Posterior vena cava (tissue), 2 donors: ENCODE measurements at places on chromosomes 6 and 20. TPM values are rescaled to one million over a fixed set of nuclear protein-coding genes. Genes with fewer than 3 reads are reported as not detected.

The GTF2H4 gene
- total RNA-seq, result 37.8 TPM

DNA sequence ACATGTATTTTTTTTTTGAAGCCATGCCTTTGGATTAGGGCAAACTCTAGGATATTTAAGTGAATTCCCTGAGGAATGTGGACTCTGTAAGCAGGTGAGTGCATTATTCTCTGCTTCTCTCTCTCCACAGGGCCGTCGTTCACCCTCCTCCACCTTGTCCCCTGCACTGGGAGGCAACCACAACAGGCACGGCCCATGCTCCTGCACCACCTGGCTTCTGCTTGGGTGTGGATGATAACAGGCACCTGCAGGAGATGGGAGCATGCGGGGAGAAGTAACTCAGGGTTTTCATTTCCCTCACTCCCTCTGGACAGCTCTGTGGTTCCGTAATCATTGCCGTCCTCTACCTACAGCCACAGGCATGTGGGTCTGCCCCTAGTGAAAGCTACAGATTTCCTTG lies 43.4 kb downstream of the HLA-C start:
- DNase-seq, result no peak

DNA sequence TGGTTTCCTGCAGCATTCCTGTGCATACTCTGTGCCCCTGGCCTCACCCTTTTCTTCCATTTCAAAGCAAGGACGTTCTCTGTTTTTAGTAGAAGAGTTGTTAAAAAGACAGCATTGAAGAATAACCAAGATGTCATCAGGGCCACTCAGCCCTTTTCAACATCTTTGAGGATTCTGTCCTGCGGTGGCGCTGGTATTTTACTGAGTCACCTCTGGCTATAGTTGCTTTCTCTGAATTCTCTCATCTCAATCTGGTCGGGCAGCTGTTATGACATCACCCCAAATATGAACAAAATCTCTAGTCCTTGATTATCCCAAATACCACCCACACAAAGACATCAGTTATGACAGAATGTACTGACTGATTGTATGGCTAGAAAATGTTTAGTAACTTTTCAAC lies 204.2 kb downstream of the GRIK2 start:
- no peak for DNase-seq

The SNAI1 gene
- total RNA-seq, result 8.6 TPM

DNA sequence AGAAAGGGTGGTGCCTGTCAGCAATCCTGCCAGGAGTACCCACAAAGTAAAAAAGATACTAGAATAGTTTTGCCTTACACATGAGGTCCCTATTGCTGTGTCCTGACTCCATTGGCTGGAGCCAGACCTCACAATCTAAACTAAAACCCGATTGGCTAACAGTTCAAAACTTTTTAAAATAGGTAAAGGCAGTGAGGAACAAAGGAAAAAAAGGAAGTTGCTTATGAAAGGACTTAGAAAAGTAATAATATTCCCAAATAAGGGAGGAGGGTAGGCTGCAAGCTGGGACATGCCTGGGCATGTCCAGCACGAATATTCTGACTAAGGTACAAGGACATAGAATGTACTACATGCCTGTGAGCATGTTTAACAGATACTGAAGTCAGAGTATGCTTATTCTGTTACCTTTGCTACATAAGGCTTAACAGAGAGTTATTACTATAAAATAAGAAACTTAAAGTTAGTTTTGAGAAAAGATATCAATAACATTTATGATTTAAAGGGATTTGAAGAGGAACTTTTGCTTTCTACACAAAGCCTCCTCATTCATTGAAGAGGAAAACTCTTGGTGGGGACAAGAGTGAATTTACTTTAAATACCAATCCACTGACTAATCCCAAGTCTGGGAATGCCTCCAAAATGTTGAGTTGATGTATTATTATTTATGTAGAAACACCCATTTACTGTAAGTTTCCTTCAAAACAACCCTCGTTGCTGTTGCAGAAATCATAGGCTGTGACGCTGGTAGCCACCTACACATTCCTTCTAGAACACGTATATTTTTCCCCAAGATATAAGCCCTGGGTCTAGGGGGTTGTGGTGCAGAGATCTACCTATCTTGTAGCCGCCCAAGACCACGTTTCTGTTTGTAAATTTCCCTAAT lies 8.2 kb upstream of the MTHFD1L start:
- DNase-seq, result no peak

The XPO5 gene
- 18.4 TPM for total RNA-seq

The MYCT1 gene
- total RNA-seq, result 13.6 TPM

The BTN1A1 gene
- not detected for total RNA-seq

DNA sequence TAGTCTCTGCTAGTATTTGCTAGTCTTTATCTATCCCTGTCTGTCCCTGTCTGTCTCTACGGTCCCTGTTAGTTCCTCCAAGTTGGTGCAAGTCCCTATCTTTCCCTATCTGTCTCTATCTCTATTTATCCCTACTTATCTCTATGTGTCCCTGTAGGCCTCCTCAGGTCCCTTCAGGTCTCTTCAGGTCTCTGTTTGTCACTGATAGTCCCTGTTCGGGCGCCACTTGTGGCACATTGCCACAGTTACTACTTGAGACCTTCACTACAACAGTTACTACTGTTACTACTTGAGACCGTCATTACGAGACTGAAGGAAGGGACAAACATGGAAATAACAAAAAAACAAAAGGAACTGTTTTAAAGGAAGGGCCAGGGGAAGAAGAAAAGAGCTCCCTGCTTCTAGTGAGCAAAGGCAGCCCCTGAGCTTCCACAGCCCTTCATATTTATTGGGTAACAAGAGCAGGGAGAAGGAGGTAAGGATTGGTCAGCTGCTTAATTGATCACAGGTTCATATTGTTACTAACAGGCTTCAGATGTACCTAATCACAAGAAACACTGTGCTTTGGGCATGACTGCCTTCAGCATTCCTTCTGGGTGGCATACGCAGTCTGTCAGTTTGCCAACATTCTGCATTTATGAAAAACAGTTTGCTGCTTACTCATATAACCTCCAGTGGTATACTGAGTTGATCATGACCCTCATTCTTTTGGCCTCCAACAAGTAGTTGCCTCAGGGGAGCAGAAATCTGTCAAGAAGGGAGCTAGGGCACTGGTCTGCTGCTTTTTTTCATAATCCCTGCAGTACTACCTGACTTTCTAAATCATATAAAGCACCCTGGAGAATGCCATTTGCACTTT lies 8.4 kb downstream of the EPB41L2 start:
- no peak for DNase-seq

DNA sequence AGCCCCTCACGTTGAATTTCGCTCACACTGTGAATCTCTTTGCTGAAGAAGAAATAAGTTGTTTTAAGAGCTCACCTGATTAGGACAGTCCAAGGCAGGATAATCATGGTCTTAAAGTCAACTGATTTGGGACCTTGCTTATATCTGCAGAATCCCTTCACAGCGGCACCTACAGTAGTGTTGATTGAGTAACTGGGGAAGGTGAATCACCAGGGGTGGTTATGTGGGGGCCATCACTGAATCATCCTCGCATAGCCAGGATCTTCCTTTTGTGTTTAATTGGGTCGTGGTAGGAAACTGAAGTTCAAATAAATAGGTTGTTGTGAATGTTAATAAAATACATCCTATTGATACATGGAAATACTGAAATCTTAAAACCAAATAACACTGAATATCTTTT lies 20.2 kb upstream of the MICA start:
- no peak for DNase-seq

DNA sequence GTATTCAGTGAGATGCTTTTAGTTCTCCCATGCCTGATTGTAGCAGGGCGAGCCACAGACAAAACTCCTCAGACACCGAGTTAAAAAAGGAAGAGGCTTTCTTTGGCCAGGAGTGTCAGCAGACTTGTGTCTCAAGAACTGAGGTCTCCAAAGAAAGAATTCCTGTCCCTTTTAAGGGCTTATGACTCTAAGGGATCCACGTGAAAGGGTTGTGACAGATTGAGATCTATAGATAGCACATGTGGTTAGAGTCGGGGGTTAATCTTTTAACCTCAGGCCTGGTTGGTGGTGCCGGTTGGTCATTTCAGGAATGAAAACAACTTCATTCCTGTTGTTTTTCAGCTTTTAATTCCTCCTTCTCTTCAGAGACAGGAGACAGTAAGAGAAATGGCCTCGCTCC lies 168.8 kb upstream of the GRIK2 start:
- no peak for DNase-seq

The ALDH8A1 gene
- 1.0 TPM for total RNA-seq

- no peak for DNase-seq
Measured at GRCh38 chr6:16749516-16750485, 11.5 kb downstream of the ATXN1 start.

The NDUFAF4 gene
- 32.2 TPM for total RNA-seq

The CST5 gene
- total RNA-seq, result not detected

DNA sequence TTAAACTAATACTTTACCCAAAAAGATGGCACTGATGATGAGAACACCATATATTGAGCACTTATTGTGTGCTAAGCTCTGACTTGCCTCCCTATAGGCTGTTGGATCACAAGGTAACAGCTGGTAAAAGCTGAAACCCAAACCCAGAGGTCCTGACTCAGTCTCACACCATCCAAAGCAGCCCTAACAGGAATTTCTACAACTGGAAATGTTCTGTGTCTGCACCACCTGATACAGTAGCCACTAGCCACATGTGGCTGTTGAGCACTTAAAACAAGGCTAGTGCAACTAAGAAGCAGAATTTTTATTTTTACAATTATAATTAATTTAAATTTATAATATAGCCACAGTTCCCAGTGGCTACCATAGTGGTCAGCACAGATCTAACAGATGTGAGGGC lies 15.6 kb upstream of the MATN4 start:
- no peak for DNase-seq

The VGLL2 gene
- total RNA-seq, result not detected

GRCh38 chr6:159233365-159234101 lies 64.3 kb downstream of the FNDC1 start:
- DNase-seq, result no peak

DNA sequence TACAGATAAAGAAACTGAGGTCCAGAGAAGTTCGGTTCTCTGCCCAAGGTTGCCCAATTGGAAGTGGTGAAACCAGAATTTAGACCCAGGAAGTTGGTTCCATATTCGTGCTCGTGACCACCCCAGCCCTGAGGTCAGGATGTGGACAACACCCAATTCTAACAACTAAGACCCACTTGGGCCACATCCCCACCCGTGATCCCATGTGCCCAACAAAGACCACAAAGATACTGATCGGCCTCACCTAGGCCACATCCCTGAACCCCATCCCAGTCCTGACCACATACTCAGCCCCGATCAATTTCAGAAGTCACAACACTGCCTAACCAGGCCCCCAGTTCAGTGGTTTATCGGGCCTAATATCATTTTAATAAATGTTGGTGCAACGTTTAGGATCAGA lies 138.4 kb downstream of the PREX1 start:
- DNase-seq, result no peak

The LBP gene
- 4.8 TPM for total RNA-seq

GRCh38 chr6:28696682-28697081 lies 171.0 kb downstream of the GPX5 start:
- DNase-seq, result no peak

The CDKAL1 gene
- total RNA-seq, result 13.1 TPM

DNA sequence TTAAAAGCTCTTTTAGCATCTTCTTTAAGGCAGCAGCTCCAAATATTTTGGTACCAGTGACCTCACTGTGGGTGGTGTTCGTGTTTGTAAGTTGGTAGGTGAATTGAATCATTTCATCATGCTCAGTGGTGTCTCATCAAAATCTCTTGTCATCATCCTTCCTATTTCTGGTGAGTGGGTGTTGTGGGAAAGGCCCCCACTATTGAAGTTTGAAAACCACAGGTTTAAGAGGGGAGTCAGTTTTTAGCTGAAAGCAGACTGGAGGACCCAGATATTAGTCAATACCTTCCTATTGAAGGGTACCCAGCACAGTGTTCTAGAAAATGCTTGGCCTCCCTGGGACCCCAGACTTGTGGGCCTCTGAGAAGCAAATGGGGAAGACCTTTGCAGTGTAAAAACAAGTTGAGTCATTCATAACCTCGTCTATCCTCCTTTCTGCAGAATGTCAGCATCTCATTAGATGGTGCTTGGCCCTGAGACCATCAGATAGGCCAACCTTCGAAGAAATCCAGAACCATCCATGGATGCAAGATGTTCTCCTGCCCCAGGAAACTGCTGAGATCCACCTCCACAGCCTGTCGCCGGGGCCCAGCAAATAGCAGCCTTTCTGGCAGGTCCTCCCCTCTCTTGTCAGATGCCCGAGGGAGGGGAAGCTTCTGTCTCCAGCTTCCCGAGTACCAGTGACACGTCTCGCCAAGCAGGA lies 3.7 kb downstream of the PIM1 start:
- no peak for DNase-seq

The SEMG1 gene
- total RNA-seq, result not detected

The NRM gene
- total RNA-seq, result 14.6 TPM

GRCh38 chr6:30836431-30836866 lies 47.9 kb upstream of the DDR1 start:
- DNase-seq, result no peak

DNA sequence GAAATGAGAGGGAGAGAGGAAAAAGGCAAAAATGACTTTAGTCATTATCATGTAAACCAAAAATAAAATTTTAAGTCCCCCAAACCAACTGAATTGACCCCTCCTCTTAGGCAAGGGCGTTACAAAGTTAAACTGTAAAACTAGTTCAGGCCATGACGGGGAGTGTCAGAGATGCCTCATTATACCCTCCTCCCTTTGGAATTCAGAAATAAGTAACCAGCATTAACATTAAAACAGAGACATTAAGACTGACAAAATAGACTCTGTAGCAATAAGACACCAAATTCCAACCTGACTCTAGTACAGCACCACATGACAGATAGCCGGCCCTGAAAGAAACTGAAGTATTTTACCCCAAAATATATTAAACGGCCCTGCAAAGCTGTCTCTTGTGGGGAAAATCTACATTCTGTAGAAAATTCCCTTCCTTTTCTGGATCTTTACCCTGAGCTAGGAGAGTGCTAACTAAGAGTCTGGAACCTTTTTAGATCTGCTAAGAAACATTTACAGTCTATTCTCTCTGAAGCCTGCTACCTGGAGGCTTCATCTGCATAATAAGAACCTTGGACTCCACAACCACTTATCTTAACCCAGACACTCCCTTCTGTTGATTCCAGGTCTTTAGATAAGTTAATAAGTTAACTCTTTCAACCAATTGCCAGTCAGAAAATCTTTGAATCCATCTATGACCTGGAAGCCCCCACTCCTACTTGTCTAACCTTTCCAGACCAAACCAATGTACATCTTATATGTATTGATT lies 150.7 kb downstream of the PKHD1 start:
- no peak for DNase-seq

GRCh38 chr6:158231551-158232315 lies 63.6 kb downstream of the GTF2H5 start:
- DNase-seq, result peak; percentile 91

The PPP1R14C gene
- not detected for total RNA-seq

DNA sequence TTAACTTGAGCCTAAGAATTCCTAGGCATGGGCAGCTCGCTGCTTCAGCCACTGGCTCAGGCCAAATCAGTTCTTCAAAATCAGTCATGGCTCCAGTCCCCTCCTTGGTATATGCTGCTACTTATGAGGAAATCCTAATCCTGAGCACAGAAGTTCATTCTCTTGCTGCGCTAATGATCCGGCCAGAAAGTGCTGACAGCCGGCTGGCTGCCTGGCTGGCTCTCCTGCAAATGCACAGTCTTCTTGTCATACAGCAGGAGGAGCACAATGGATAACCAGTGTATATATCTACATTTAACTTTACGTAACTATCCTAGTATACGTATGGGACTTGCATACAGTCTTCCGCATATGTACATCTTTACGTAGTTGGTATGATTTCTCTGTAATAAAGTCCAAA lies 500.8 kb downstream of the PRKN start:
- no peak for DNase-seq

The HLA-DMA gene
- total RNA-seq, result 35.0 TPM

- no peak for DNase-seq
Measured at GRCh38 chr6:29980511-29980910, 38.2 kb downstream of the HLA-A start.
